ENCODE measurements at places on chromosomes 16 and 17. TPM values are rescaled to one million over a fixed set of nuclear protein-coding genes. Genes with fewer than 3 reads are reported as not detected.
A peak's percentile ranks its signal among the peaks of the same experiment; 100 is the strongest.

DNA sequence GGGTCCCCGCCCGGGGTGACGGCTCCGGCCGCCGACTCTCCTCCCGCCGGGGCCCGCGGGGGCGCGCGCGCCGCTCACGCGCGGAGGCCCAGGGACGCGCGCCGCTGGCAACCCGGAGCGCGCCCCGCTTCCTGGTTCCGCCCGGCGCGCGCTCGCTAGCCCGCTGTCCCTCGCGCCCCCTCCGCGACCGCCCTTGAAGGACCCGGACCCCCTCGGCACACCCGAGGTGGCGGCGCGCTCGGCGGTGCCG lies at the start of gene STAT5B:
Gene STAT5B (minus strand): TSS at position 33 of the 250 bp plus-strand sequence. CDS start 44,264 bp downstream, outside the sequence.
- no peak for DNase-seq

GRCh38 chr17:65820306-65820705 lies 258.9 kb upstream of the AXIN2 start:
- DNase-seq, result no peak

GRCh38 chr17:49334744-49335512 lies 27.1 kb downstream of the ZNF652 start:
- DNase-seq, result no peak

DNA sequence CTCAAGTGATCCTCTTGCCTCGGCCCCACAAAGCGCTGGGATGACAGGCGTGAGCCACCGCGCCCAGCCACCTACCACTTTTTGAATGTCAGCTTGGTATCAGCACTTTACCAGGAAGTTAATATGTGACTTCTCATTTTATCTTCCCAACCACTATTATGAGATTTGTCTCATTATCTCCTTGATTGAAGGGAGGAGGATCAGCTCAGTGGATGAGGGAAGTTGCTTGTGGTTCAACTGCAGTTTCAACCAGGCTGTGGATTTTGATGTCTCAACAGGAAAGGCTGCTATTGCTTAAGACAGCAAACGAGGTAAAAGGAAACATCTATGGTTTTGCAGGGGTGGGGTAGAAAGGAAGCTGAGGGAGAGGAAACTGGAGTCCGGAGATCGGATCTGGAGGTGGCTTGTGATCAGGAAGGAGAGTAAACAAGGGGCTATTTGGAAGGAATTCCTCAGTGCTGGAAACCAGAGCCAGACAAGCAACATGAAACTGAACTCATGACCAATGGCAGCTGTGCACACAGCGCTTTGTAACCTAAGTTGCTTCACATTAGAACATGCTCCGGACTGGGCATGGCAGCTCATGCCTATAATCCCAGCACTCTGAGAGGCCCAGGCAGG lies 180.5 kb downstream of the VPS53 start:
- no peak for DNase-seq

DNA sequence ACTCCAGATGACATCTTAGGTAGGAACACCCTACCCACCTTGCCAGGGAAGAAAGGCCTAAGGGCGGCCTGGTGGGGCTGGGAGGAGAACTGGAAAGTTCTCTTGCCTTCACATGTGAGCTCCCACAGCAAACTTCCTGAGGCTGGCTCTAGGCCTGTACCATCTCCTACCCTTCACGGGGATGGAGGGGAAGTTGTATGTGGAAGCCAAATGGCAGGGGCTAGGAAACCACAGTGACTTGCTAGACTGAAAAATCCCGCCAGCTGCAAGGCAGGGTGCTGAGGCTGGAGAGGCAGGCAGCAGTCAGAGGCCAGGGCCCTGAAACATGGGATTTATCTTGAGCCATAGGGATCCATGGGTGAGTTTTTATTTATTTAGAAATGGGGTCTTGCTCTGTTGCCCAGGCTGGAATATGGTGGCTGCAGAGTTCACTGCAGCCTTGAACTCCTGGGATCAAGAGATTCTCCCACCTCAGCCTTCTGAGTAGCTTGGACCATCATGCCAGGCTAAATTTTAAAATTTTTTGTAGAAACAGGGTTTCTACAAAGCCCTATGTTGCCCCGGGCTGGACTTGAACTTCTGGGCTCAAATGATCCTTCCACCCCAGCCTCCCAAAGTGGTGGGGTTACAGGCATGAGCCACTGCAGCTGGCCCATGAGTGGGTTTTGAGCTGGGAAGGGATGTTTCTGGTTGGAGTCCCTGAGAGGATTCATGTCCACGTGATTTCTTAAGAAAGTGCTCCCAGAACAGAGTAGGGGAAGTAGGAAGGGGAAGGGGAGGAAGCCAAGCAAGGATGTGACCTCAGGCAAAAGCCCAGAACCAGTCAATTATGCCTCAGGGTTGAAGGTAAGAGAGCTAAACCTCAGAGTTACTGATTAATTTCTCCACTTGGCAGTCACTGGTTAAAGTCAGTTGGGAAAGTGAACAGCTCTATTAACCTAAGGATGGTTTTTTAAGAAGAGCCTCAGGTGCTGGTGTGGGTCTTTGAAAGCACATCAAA lies 4.0 kb upstream of the KAT8 start:
- DNase-seq, result no peak

DNA sequence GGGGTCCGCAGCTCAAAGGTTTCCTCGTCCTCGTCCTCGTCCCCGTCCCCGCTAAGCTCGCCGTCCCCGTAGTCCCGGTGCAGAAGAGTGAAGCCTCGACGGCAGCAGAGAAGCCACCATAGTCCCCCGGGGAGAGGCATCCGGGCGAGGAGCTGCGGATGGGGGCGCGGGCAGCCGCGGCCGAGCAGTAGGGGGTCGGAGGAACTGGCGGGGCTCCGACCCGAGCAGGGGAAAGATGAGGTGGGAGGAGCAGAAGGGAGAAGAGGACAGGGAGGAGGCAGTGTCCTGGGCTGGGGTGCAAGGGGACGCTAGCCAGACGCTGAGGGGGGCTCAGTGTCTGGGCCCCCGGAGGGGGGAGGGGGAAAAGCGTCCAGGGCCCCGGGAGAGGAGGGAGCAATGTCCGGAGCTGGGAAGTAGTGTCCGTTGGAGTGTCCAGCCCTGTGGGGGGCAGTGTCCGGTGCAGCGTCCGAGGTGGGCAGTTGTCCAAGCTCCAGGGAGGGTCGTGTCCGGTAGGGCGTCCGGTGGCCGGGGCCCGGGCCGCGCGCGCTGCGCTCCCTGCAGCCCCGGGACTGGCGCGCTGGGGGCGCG lies at the start of gene PLEKHH3:
Gene PLEKHH3 (minus strand): TSS at position 571 of the 588 bp plus-strand sequence. CDS start 431 bp downstream, at position 140.
- DNase-seq, result no peak

GRCh38 chr16:534135-534534 lies 6.6 kb downstream of the CAPN15 start:
- no peak for DNase-seq

GRCh38 chr17:43882761-43883415 lies 24.4 kb downstream of the MPP2 start:
- peak; percentile 38 for DNase-seq

DNA sequence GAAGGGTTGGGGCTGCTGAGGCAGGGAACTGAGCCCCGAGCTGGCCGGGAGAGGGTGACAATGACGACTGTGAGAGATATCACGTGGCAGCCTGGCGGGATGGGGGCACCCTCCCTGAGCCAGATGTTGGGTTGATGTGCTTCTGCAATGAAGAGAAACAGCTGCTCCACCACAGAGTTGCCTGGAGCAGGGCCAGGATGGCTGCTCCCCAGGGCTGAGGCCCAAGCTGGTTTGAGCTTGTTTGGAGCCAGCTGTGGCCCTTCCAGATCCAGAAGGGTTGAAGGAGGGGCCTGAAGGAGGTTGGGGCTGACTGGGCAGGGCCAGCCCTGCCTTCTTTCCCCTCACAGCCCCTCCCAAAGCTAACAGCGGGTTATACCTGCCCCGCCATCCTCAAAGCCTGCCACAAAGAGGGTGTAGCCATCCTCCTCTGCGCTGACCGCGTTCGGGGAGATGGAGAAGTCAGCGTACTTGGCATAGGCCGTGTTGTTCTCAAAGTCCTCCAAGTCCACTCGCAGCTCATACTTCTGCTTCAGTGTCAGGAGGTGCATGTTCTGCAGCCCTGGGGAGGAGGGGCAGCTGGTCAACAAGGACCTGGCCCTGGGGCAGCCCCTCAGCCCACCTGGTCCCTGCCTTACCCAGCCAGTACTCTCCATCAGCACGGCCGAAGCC lies 2.1 kb downstream of the MFAP4 start:
- DNase-seq, result no peak

DNA sequence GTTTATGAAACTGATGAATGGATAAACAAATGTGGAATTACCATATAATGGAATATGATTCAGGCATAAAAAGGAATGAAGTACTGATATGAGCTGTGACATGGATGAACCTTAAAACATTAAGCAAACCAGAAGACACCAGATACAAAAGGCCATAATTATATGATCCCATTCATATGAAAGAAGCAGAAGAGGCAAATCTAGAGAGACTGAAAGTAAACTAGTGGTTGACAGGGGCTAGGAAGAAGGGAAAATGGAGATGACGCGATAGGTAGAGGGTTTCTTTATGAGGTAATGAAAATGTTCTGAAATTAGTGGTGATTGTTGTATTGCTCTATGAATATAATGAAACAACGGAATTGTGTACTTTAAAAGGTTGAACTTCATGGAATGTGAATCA lies 88.4 kb downstream of the HIC1 start:
- no peak for DNase-seq

- DNase-seq, result no peak
Observed at GRCh38 chr17:32503251-32504165, 16.7 kb downstream of the CDK5R1 start.

- DNase-seq, result no peak
Observed at GRCh38 chr16:48102083-48103008, 53.4 kb downstream of the ABCC12 start.

DNA sequence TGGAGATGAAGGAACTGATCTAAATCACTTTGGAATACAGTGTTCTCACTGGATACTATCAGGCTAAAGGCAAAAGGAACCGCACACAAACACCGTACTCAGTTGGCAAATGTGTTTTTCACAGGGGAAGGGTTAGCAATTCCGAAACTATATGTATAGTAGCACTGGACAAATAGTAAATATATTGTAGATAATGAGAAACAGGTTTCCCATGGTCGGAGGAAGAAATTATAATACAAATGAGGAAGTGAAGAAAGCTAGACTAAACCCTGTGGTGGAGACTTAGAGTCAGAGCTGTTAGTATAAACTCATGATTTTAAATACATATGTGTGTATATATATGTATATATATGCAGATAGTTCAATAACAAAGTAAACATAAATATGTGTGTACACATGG lies 414.1 kb upstream of the SALL1 start:
- no peak for DNase-seq

- no peak for DNase-seq
Observed at GRCh38 chr17:29016345-29017210, 10.7 kb upstream of the SEZ6 start.

DNA sequence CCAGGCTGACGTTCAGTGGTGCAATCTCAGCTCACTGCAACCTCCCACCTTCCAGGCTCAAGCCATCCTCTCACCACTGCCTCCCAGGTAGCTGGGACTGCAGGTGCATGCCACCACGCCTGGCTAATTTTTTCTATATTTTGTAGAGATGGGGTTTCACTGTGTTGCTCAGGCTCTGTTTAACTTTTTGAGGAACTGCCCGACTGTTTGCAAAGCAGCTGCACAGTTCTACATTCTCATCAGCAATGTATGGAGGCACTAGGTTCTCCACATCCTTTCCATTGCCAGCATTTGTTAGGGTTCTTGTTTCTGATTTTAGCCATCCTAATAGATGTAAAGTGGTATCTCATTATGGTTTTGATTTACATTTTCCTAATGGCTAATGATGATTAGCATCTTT lies 9.4 kb downstream of the TNRC6A start:
- DNase-seq, result no peak

- DNase-seq, result no peak
Observed at GRCh38 chr16:87687998-87688529, 77.7 kb downstream of the KLHDC4 start.

GRCh38 chr17:57595947-57596695 lies 149.0 kb downstream of the CCDC182 start:
- DNase-seq, result peak; percentile 52

DNA sequence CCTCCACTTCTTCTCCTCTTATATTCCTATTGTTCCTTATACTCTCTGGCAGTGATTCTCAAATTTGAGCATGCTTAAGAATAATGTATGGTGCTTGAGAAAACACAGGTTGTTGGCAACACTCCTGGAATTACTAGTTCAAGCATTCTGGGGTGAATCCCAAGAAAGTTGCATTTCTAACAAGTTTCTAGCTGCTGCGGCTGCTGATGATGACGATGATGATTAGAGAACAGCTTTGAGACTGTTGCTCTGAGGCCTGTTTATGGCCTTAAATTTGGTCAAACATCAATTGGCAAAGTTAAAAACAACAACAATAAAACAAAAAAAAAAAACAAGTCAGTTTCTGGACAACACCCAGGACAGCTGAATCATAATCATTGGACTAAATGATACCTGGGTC lies 961.9 kb downstream of the CDH11 start:
- DNase-seq, result no peak

Gene KRT28
- total RNA-seq, result not detected

Gene TBC1D3E
- 0.38 TPM for total RNA-seq

Gene SCNN1G
- total RNA-seq, result 0.09 TPM

Gene ABCC11
- 0.70 TPM for total RNA-seq

Gene RANBP10
- 20.5 TPM for total RNA-seq

Gene PERCC1
- total RNA-seq, result not detected

Gene DNAH3
- 0.59 TPM for total RNA-seq

Gene ACSM2A
- not detected for total RNA-seq

Gene STXBP4
- 18.0 TPM for total RNA-seq

Measured in endodermal cell (in vitro differentiated cells).